Caco-2 (cell line): ENCODE measurements at places on chromosomes 4 and X. TPM values are rescaled to one million over a fixed set of nuclear protein-coding genes. Genes with fewer than 3 reads are reported as not detected.

LAMTOR3 gene
- 33.6 and 34.0 TPM in 2 replicates for total RNA-seq

CFP gene
- 0.34 and 0.88 TPM in 2 replicates for total RNA-seq

DNA sequence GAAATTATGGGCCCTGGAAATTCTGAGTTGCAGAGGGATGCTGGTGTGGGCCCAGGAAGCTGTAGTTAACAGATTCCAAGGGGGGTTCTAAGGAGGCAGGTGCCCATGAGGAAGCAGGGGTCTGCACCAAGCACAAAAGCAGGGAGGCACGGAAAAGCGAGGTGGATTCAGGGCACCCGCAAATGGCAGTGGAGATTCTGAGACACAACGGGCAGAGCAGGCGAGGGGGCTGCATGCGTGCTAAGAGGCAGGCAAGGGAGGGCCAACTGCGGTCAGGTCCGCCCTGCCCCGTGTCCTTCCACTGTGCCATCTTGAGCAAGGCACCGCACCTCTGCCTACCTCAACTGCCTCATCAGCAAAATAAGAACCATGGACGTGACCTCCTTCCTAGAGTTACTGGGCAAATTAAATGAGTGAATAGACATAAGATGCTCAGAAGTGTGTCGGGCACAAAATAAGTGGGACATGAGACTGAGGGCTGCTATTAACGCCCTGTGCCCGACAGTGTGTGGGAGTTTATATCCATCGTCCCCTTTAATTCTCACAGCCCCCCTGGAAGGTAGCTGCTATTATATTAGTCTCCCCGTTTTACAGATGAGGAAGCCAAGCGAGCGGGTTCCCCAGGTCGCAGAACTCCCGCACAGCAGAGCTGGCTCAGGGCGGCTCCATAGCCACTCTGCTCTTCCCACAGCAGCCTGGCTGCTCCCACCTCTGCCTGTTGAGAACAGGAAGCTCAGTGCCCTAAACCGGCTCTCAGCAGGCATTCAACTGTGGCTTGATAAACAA lies 67.6 kb downstream of the PPP2R2C start:
- H3K4me3 ChIP-seq, result no peak overlapping the region
- no peaks in the 10 kb centered on the region; the same call in 1 of the 2 replicates for H3K27me3 ChIP-seq
- H3K36me3 ChIP-seq, result no peaks in the 10 kb centered on the region

SPANXB1 gene
- not detected in 2 replicates for total RNA-seq

- no peaks in the 10 kb centered on the region for H3K36me3 ChIP-seq
- H3K4me1 ChIP-seq, result no peaks in the 10 kb centered on the region
- H3K27ac ChIP-seq, result no peak overlapping the region
These were observed 55.9 kb upstream of the USP9X start for GRCh38 chrX:41029332-41029731.

- no peaks in the 10 kb centered on the region for H3K36me3 ChIP-seq
- H3K4me1 ChIP-seq, result no peaks in the 10 kb centered on the region
- H3K4me3 ChIP-seq, result no peak overlapping the region
- H3K27me3 ChIP-seq, result no peaks in the 10 kb centered on the region; the same call in 1 of the 2 replicates
These were observed 58.0 kb upstream of the SCOC start for GRCh38 chr4:140315438-140315837.

DNA sequence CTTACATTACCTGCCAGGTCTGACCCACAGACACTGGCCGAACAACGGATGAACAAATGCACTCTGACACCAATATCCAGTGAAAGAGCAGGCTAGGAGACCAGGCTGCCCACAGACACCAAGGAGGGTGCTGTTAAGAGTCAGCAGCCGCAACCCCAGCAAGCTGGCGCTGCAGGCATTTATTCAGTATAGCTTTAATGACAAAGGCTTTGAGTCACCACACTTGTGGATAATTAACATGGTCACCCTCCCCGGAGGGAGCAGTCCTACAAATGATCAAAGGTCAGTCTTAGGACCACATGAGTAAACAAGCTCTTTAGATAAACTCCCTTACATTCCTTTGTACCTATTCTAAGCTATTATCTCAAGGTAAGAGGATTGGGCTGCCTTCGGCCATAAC lies 368.5 kb upstream of the GRID2 start:
- H3K4me1 ChIP-seq, result peaks cover 9% of the 10 kb centered on the region
- H3K36me3 ChIP-seq, result no peaks in the 10 kb centered on the region
- H3K27ac ChIP-seq, result no peak overlapping the region
- DNase-seq, result peak; percentile 59

TNIP3 gene
- total RNA-seq, result 0.43 TPM in 1 of 2 replicates, not detected in the other

CRMP1 gene
- not detected in 2 replicates for total RNA-seq

RBM46 gene
- total RNA-seq, result not detected in 2 replicates

IL2 gene
- not detected in 2 replicates for total RNA-seq

DNA sequence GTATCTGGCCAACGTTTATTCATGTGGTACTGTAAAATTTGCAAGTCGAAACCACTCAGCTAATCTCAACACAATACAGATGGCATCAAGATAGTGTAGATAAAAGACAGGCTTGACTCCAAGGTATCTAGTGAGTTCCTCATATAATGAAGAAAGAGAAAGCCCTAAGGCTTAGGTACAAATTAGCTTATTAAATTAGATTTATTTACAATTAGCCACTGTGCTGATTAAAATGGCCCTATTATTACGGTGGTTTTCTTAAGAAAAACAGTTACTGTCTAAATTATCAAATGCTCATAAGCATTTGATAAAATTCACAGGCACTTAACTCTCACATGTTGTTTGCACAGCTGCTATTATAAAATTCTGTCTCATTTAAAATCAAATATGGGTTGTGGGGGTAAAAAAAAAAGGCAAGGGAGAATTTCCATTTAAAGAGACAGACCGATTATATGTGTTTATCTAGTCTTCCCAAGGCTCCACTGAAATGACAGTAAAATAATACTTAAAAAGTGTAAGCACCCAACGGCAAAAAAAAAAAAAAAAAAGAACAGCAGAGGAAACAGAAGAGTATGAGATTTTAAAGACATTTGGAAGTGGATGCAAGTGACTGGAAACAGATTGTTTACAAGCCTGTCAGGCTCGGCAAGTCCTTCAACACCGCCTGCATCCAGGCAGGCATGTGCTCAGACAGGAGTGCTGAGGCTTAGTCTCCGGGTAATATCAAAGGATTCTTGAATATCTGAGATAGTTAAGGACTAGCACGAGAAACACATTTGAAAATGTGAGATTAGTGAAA lies 55.1 kb downstream of the FAM13A start:
- no peaks in the 10 kb centered on the region for H3K27me3 ChIP-seq
- H3K27ac ChIP-seq, result no peak overlapping the region
- H3K36me3 ChIP-seq, result no peaks in the 10 kb centered on the region
- H3K4me1 ChIP-seq, result peaks cover 10% of the 10 kb centered on the region
- no peak for DNase-seq

DNAAF6 gene
- not detected in 2 replicates for total RNA-seq

DNA sequence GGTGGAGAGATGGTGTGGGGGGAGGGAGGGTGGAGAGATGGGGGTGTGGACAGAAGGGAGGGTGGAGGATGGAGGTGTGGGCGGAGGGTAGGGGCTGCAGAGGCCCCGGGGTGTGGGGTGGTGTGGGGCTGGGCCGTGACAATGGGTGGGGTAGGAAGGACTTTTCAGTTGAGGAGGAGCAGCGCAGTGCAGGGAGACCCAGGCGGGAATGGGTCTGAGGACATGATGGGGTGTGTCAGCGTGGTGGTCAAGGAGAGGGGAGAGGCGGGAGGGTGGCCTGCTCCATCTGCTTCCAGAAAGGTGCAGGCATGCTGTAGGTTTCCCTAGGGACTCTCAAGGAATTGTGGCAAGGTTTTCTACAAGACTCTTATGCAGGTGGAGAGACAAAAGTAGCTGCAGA lies 48.9 kb downstream of the RGS12 start:
- no peak for DNase-seq
- no peak overlapping the region for H3K27ac ChIP-seq

DNA sequence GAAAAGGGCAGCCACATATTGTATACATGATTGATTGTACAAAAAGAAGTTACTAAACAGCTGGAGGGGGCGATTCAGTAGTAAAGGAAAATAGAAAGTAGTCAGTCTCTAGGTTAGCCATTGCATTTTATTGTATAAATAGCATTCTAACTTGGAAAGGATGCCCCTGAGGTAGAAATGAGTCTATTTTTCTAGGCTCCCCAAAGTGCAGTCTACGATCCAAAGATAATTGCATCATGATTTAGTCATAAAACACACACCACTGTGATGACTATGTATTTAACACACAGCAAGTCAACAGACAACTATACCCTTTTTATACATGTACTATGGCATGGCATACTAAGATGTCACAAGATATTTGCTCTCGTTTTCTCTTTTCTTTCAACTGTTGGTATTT lies 204.9 kb downstream of the APBB2 start:
- no peak overlapping the region for H3K27ac ChIP-seq
- no peaks in the 10 kb centered on the region for H3K4me1 ChIP-seq
- no peaks in the 10 kb centered on the region for H3K27me3 ChIP-seq
- no peaks in the 10 kb centered on the region; the same call in none of the 2 replicates for H3K36me3 ChIP-seq

GRCh38 chr4:182929296-182929695 lies 12.1 kb upstream of the DCTD start:
- no peak overlapping the region for H3K27ac ChIP-seq
- H3K4me3 ChIP-seq, result no peak overlapping the region
- H3K27me3 ChIP-seq, result no peaks in the 10 kb centered on the region
- 0 out of 2 replicates have a peak, but pooled peaks cover 7% of the 10 kb centered on the region for H3K4me1 ChIP-seq
- no peak for DNase-seq

DNA sequence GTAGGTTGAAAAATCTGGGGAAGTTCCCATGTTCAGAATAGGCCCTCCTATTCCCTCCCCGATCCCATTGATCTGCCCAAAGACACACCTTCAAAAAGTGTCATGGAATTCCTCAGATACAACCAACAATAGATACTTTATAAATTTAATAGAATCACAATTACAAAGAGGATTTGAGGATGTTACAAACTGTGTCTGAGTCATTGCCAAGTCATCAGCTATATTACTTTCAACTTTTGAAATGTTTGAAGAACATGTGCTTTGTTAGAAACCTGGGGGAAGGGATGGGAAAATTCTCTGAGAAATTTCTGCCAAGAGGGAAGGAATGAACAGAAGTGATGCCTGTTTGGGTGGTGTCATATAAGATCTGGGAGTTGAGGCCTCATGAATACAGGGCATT lies 46.7 kb downstream of the KCNIP4 start:
- no peaks in the 10 kb centered on the region for H3K27me3 ChIP-seq
- H3K36me3 ChIP-seq, result no peaks in the 10 kb centered on the region
- no peak for DNase-seq
- H3K4me3 ChIP-seq, result no peak overlapping the region

DNA sequence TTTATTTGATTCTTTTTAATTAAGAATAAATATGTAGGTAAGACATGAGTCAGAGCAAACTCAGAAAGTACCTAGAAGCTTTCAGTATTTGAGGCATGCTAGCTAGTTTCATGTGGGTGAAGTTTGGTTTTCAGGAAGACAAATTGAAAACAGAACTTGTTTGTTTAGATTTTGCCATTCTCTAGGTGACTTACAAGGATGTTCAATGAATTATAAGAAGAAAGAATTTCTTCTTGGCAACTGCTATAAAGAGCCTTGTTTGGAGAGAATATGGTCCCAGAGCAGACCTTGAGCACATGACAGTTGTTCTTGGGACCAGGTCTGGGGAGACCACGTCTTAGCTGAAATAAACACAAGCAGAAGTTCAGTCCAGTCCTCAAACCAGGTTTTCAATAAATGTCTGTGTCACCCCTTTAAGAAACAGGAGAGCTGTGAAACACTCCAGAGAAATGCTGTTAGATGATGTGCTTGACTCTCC lies 38.0 kb upstream of the IL21 start:
- H3K27ac ChIP-seq, result no peak overlapping the region
- H3K4me3 ChIP-seq, result no peak overlapping the region
- H3K27me3 ChIP-seq, result no peaks in the 10 kb centered on the region
- H3K36me3 ChIP-seq, result no peaks in the 10 kb centered on the region
- DNase-seq, result no peak
- peaks cover 3% of the 10 kb centered on the region; the same call in 1 of the 2 replicates for H3K4me1 ChIP-seq

DNA sequence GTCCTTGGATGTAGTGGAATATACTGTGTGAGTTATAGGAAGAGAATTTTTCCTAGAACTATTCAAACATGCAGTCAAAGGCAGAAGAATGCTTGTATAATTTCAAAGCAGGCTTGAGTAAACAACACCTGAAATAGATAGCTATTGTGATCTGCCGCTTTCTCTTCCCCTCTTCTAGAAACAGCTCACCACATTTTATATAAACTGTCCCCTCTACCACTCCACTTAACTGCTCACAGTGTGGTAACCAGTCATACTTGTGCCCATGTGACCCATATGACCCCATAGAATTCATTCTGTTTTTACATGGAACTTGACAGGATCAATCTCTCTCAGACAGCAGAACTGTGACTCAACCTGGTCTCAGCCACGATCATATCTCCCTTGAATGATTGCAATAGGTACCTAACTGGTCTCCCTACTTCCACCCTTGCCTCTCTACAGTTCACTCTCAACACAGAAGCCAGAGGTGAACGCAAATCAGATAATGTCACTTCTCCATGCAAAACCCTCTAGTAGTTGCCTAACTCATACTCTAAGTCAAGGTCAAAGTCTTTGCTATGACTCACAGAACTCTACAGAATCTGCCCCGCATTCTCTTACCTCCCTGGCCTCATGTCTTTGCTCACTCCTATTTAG lies 85.6 kb upstream of the EFHC2 start:
- peak; percentile 43 for DNase-seq
- H3K36me3 ChIP-seq, result no peaks in the 10 kb centered on the region
- H3K27me3 ChIP-seq, result no peaks in the 10 kb centered on the region
- H3K4me3 ChIP-seq, result no peak overlapping the region
- peak overlapping the region; percentile 62 for H3K27ac ChIP-seq
- H3K4me1 ChIP-seq, result peaks cover 18% of the 10 kb centered on the region

PCDH10 gene
- total RNA-seq, result not detected in 2 replicates

- no peak overlapping the region for H3K4me3 ChIP-seq
- no peak overlapping the region for H3K27ac ChIP-seq
- no peak for DNase-seq
These were observed 69.9 kb upstream of the CAMK2D start for GRCh38 chr4:113831457-113831856.

DNA sequence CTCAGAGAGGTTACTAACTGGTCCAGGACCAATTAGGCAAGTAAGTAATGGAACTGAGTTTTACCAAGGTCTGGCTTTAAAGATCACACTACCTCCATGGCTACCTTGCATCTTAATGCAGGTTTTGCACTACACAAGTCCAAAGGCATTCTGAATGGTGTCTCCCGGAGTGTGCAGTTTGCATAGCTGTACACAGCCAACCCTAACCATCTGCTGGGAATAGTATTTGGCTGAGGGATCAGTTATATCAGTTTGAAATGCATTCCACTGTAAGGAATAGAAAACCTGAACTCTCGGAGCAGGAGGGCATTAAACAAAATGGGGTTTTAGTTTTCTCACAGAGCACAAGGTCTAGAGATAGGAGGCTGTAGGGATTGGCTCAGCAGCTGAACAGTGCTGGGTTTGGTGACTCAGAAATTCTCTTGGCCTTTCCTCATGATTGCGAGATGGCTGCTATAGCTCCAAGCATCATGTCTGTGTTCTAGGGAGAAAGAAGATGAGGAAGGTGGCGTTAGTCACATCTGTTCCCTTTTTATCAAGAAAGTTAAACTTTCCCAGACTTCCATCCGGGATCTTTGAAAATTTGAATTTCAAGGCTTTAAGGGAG lies 177.1 kb downstream of the NHS start:
- no peaks in the 10 kb centered on the region for H3K36me3 ChIP-seq
- H3K4me3 ChIP-seq, result no peak overlapping the region
- no peak overlapping the region for H3K27ac ChIP-seq
- no peaks in the 10 kb centered on the region for H3K27me3 ChIP-seq

ERAS gene
- total RNA-seq, result not detected in 2 replicates
